ENCODE measurements at places on chromosomes 11 and 22. TPM values are rescaled to one million over a fixed set of nuclear protein-coding genes. Genes with fewer than 3 reads are reported as not detected.
A peak's percentile ranks its signal among the peaks of the same experiment; 100 is the strongest.

UPK2 gene
- not detected for total RNA-seq

GRCh38 chr11:1330473-1330872 is 21.0 kb upstream of the TOLLIP start:
- DNase-seq, result peak; percentile 27

DNA sequence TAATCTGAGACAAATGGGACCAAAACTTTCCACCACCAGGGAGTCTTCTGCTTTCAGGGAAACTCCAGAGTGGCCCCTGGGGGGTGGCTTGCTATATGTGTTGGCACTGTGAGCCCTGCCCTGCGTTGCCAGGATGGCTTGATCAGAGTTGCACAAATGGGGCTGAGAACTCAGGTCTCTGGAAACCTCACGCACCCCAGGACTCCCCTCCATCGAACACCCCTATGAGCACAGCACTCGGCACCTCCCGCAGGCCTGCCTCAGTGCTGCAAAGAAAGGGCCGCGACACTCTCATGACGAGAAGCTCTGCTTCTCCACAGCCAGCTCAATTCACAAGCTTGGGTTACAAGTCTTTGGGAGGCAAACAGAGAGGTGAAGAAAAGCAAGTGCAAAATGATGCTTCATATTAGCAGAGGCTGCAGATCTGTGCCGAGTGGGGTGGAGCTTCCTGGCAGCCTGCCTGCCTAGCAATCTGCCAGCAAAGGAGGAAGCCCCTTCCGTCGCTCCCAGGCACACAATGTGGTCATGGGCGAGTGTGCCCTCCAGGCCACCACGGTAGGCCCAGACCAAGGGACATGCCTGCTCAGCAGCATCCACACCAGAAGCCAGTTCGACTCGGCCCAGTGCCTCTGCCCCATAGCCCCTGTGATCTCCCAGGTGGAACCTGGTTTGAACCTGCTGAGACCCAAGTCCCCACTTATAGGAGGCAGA is 55.7 kb downstream of the MYH9 start:
- DNase-seq, result no peak

- DNase-seq, result no peak
Measured at GRCh38 chr11:34988294-34989255, 72.2 kb downstream of the PDHX start.

SLC35F2 gene
- 0.78 TPM for total RNA-seq

TBX10 gene
- total RNA-seq, result 0.15 TPM

- peak; percentile 51 for DNase-seq
Measured at GRCh38 chr11:125165111-125165842, 726 bp downstream of the PKNOX2 start.

GRCh38 chr11:33920838-33921613 is 29.1 kb upstream of the LMO2 start:
- no peak for DNase-seq
